ENCODE measurements at places on chromosomes 2 and 18.

GRCh38 chr2:64086347-64087082 is 57.7 kb downstream of the PELI1 start:
- DNase-seq = no peak

DNA sequence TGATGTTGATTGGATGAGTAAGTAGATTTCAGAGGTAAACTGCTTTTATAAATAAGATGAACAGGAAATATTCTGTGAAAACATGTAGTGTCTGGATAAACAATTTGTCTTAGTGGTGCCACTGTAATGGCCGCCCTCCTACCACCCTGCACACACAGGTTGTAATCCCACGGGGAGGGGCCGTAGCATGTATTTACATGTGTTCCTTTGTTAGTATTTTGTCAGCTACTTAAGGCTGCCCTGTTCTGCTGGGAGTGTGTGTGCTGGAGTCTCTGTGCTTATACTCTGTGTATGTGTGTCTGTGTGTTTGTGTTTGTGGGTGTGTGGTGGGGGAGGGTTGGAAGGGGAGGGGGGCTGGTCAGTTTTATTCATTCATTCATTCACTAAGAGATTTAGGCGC is 5.1 kb downstream of the TSHZ1 start:
- DNase-seq = no peak

- DNase-seq = no peak
These were observed 8.0 kb upstream of the CFAP221 start for GRCh38 chr2:119536211-119536610.

- DNase-seq = no peak
These were observed 75.4 kb downstream of the ANKRD12 start for GRCh38 chr18:9211955-9212354.

DNA sequence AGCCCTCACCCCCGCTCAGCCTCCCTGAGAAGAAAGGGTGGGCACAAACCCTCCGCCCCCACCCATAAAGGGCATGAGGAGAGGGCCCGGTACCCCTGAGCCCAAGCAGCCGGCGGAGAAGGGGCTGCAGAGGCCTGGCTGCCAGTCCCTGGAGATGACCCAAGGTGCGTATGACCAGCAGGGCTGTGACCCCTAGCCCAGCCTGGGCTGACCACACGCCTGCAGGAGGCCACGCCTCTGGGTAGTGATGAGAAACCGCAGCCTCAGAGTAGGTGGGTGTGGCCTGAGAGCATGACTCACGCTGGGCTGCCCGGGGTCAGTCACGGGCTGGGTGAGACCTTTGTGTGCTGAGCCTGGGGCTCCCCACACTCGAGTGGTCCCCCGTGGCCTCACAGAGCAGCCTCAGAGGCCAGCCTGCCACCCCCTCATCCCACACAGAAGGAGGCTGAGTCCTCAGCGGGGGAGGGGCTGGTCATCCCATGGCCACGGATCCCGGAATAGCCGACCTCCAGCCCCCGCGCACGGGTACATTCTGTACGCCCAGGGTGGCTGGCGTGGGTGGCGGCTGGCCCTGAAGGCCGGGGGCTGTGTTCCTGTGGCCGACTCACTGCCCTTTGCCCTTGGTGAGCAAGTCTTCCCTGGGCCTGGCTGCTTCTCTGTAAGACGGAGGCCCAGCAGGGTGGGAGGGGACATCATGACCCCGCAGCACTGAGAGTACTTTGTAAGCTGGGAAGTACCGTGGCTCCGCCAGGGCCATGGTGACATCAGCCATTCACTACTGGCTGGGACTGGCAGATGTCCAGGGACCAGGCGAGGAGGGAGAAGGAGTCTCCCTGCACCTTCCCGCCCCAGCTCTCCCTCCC is 110.8 kb upstream of the OTOS start:
- no peak for DNase-seq

DNA sequence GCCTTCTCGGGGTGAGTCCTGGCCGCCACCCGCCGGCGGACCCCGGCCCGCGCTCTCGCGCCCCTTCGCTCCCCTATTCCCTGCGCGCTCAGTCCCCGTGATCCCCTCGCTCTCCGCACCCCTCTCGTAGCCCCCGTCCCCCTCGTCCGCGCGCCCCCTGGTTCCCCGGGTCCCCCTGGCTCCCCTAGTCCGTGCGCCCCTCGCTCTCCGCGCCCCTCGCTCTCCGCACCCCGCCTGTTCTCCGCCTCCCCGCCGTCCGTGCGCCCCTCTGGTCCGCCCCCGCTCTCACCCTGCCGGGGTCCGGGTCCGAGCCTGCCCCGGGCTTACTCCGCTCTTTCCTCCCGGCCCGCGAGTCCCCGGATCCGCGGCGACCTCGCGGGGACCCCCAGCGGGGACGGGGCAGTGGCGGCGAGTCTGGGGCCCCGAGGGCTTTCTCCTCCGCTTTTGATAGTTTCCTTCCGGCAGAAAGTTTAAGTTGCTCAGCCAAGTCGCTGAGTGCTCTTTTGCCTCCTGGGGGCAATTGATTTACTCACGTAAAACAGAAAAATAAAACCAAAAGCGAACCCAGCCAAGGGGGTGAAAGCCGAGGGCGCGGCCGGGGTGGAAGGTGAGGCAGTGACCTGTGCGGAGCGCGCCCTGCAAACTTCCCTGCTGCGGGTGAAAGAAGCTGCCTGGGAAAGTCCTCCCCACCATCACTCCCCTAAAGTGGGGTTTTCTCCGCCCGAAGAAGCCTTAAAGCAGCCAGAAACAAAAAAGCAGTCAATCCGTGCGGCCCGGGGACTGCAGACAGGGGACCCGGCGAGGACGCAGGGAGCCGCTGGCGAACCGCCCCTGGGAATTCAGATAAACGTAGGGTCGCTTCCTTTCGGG is 568 bp downstream of the RAB31 start:
- DNase-seq = no peak

All from CD4-positive, alpha-beta T cell treated with Interferon alpha-2 for 1 hour (primary cell).